Occipital lobe (tissue), 3 donors: ENCODE measurements at places on chromosomes 16 and 17. TPM values are rescaled to one million over a fixed set of nuclear protein-coding genes. Genes with fewer than 3 reads are reported as not detected.

The SMTNL2 gene
- 3.7 TPM for total RNA-seq

The TIMP2 gene
- 33.2 TPM for total RNA-seq

The KIF18B gene
- total RNA-seq, result 0.16 TPM

The CNGB1 gene
- not detected for total RNA-seq

The ANKRD40CL gene
- not detected for total RNA-seq

The CCDC200 gene
- not detected for total RNA-seq

DNA sequence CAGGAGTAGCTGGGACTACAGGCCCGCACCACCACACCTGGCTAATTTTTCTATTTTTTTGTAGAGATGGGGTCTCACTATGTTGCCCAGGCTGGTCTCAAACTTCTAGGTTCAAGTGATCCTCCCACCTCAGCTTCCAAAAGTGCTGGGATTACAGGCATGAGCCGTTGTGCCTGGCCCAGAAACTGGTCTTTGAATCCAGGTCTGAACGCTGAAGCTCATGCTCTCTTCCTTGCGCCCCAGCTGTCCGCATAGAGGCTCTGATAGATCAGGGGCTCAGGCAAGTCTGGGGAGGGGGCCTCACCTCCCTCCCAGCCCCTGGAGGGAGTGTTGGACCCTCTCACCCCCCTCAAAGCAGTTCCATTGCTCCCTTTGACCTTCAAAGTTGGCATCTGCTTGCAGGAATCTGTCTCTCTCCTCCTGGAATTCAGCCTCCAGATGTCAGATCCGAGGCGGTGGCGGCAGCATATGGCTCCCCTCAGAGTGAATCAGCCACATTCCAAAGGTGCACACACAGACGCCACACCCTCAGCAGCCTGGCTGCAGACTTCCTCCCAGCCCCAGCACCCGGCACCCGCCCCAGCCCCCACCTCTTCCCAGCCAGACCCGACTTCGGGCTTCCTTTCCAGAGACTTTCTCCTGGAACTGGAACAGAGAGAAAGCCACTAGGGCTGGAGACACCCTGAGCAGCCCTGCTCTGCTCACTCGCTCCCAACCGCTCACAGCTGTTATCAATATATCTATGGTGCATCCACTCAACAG, 16.9 kb upstream of the GLIS2 start:
- no peak for DNase-seq

DNA sequence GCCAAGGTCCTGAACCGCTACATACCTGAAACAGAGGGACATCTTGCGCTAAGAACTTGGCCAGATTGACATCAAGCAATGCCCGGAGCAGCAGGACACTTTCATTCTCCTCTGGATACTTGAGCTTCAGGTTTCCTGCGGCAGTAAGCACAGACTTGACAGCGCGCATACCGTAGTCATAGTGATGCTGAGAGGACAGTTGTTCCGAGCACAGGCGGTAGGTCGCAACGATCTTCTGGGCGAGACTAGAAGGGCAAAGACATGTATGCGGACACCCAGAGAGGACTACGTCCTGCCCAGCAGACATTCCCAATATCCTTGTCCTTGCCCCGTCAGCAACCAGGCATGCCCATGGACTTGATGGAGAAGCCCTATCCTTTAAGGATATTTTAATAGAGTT, 112.9 kb downstream of the DNAH3 start:
- DNase-seq, result no peak

DNA sequence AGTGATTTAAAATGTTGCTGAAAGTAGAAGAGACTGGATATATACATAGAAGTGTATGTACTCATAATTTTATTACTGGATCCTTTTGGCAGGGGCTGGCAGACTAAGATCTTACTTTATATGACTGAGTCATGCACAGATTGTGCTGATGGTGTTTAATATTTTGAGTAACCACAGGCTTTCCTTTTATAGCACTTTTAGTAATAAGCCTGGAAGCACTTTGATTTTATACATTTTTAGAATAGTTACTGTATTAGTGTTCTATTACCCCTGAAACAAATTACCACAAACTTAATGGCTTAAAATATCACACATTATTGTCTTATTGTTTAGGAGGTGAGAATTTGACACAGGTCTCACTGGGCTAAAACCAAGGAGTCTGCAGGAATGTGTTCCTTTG, 113.4 kb upstream of the CDH8 start:
- DNase-seq, result no peak

DNA sequence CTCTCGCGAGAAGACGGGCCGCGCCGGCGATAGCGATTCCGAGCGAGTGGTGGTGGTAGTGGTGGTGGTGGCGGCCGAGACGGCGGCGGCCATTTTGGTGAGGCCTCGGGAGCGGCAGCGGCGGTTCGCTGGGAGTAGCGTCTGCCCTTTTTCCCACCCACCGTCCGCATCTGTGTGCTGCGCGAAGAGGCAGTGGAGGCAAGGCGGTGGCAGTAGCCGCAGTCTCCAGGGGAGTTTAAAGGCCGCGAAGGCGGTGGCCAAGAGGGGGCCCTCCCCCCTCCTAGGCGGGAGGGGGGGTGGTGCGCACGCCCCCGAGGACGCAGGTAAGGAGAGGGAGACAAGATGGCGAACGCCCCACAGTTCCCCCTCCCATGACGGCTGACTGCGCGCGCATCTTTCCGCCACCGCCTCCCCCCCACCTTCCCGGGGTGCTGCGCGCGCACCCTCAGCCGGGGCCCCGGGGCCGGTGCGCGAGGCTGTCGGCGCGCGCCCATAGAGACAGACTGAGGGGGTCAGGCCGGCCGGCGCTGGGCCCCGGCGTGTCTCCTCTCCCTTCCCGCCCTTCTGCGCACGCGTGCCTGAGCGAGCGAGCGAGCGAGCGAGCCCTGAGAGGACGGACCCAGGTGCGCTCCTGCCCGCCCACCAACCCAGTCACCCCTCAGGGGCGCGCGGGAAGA, 694 bp upstream of the SRCAP start:
- peak; percentile 85 for DNase-seq

DNA sequence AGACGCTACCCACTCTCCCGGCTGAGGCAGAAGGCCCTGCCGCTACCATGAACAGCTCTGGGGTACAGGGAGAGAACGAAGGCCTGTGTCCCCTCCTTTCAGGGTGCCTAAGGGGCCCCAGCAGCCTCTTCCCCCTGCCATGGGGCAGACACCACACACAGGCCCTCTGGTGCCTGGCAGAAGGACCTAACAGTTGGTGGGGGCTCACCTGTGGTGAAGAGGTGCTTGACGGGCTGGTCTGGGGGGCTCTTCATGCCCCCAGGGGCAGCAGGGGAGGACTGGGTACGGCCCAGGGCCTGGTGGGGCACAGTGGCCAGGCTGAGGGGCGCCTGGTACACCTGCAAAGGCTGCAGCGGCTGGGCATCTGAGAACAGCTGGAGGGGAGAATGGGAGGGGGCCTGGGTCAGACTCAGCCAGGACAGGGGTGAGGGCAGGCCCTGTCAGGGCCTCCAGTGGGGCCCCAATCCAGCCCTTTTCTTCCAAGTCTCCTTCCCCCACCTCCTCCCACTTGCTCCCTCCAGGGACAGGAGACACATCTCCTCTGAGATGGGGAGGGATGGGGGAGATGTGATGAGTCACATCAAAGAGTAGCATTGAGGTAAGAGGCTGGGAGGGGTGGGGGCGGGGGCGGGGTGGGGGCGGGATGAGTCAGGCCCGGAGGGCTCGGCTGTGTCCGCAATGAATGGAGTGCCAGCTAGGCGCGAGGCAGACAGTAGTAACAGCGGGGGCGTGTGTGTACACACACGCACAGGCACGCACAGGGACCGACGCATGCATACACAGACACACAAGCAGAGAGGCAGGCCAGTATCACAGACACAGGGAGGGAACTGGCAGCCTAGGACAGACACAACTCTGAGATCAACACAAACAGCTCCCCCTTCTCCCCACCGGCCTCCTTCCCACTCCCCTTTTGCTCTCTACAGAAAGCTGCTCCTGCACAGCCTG, 16.1 kb downstream of the G6PC3 start:
- DNase-seq, result peak; percentile 81

DNA sequence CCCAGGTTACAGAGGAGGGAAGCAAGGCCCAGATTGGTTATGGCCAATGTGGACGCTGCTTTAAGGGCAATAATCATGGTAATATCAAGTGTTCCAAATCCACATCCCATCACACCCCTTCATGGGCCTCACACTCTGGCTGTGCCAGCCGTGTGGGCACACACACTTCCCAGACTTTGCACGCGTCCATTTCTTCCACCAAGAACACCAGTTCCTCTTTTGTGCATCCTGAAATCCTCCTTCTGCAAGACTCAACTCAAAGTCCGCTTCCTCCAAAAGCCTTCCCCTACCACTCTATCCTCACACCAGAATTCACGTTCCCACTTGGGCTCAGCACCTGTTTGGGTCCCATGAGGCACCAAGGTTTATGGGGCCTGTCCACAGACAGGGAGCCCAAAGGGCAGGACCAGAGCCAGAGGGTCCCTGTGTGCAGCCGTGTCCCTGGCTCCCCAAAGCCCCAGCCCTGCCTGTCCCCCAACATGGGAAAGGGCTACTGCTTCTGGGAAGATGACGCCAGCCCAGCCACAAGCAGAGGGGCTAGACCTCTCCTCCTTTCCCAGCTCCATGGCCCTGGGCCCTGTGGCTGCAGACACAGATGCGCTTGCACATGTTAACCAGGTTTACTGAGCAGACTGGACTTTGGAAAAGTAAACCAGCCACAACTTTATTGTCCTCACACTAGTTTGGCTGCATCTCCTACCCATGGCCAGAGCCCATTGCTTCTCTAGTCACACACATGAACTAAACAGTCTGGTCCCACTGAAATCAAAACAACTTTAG, 20.3 kb downstream of the SPNS3 start:
- DNase-seq, result no peak

GRCh38 chr16:87267566-87267965, 49.6 kb downstream of the C16orf95 start:
- DNase-seq, result no peak

DNA sequence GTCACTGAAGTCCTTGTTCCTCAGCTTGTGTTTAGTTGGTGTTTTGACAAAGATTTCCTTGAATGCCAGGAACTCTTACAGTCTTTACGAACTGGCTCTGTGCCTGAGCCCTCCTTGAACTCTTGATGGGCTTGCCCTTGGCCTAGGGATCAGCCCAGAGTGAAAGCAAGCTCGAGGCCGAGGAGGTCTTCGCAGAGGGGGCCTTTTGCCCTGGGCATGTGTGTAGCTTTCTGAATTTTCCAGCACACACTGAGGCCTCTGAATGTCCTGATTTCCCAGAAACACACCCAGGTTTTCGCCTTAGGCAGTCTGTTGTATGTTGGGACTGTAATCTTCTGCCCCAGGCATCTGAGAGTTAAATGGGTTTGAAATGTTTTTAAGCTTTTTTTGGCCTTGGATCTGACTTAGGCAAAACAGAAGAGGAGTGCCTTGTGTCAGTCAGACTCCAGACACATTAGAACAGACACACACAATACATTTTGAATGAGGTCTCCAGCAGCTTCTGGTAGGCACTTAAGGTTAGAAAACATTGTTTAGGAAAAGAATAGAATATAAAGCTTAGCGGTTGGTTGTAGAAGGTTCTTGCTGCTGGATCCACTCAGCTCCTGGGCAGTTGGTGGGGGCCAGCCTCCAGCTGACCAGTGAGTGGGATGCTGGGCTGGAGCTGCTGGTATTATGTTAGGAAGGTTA, 17.1 kb downstream of the FOXK2 start:
- DNase-seq, result no peak

GRCh38 chr17:43665084-43665936, 3.6 kb upstream of the MEOX1 start:
- DNase-seq, result no peak

- DNase-seq, result no peak
Observed at GRCh38 chr16:64532117-64532516, 589.7 kb downstream of the CDH11 start.

GRCh38 chr16:11587643-11588247, 1.0 kb upstream of the LITAF start:
- no peak for DNase-seq

- DNase-seq, result no peak
Observed at GRCh38 chr17:56548661-56549060, 44.8 kb upstream of the NOG start.

- DNase-seq, result no peak
Observed at GRCh38 chr17:36867716-36868341, 69.4 kb upstream of the LHX1 start.

DNA sequence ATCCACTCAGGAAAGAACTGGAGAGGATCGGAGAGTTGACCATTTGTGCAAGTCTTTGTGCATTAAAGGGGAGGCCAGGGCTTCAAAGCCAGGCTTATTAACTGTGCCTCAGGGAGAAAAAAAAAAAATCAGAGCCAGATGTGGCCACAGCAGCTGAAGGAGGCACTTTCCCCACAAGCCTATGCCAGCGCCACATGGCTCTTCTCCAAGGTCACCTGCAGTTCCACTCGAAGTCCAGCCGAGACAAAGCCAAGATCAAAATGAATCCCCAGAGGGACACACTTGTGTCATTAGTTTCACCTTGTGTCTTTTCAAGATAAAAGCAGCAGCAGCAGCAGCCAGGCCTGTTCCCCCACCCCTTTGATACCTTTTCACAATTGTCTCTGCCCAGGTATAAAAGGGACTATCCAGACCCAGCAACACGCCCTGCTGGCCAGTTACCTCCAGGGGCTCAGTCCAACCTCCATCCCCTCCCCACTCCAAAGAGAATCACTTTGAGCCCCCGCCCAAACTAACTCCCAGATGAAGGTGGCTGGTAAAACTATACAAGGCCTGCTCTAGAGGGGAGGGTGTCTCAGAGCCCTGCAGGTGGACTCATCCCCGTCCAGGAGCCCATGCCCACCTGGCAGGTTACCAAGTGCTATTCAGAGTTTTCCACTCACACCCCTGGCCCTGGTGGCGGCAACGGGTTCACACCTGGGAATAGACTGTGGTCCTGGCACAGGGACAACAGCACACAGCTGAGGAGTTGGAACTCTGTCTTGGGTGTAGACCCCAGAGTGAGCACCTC, 29.2 kb downstream of the AXIN2 start:
- DNase-seq, result no peak

DNA sequence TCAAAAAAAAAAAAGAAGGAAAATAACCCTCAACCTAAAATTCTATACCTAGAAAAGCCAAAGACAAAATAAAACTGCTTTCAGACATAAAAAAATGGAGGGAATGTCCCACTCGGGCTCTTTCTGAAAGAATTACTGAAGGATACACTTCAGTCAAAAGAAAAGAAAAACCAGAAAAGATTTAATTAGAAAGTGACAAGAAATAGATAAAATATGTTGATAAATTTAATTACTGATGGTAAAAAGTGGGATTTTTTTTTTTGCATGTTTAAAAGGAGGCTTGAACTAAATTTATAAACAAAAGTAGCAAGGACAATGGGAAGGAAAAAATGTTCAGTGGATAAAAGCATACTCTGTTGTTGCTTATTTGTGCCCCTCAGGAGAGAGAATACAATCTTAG, 89.1 kb downstream of the OR1D5 start:
- DNase-seq, result no peak

- no peak for DNase-seq
Observed at GRCh38 chr17:11637796-11638195, 39.5 kb downstream of the DNAH9 start.

GRCh38 chr17:79945591-79946255, 89.9 kb downstream of the TBC1D16 start:
- DNase-seq, result no peak

DNA sequence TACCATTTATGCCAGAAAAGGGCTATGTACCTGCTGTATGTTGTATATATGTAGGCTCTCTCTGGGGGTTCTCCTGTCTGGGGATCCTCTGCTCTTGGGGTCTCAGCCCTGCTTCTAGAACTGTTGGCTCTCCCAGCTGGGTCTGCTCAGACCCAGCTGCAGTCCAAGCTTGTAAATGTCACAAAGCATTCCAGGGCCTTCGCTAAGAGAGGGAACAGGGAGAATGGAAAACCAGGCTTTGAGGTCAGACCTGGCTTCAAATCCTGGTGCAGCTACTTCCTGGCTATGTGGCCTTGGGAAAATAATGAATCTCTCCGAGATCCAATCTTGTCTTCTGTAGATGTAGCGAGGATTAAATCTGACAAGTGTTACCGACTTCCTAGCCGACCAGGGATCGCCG, 44.0 kb downstream of the NLRP1 start:
- DNase-seq, result no peak
